ENCODE measurements at places on chromosomes 12 and 14.
A peak's percentile ranks its signal among the peaks of the same experiment; 100 is the strongest.

GRCh38 chr12:5335069-5335468, 96.8 kb upstream of the NTF3 start:
- no peak for DNase-seq

DNA sequence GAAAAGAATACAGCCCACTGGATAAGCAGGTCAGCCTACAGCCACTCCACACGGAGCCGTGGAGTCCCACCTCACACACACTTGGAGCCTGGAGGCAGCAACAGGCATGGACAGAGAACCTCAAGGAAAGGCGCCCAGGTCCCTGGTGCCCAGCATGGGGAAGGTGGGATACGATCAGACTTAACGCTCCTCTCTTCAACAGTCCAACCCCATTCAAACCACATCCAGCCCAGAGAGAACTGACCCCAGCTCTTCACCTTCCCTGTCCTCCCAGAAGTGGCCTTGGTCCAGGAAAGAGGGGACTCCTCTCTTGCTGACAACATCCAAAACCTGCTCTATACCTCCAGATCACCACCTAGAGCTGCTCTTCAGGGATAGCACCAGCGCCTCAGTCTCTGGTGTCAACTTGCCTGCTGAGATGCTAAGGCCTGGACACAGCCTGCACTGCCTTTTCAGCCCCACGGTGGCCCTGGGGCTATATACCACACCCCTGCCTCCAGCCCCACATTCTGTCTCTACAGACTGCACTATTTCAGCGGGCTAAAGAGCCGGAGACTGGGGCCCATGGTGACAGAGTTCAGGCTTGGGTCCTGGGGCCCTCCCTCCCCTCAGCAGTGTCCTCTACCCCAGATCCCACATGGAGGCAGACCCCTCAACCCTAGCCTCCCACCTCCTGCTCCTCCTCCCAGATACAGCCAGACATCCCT, 7.0 kb downstream of the ADCY6 start:
- no peak for DNase-seq

GRCh38 chr12:1935700-1936378, 17.4 kb upstream of the CACNA2D4 start:
- no peak for DNase-seq

DNA sequence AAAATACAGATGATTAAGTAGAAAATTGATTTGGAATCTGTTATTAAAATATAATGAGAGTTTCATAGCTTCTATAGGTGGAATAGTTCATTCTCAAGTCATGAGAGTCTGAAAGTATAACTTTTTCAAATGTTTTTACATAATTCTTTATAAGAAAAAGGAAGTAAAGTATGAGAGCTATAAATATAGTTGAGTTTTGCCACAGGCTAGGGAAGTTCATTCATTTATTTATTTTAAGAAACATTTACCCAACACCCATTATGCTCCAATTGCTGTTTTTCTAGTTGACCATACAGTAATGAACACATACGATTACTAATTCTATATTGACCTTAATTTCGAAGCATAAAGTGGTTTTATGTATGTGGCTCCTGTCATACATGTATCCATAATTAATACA, 24.8 kb downstream of the LRRIQ1 start:
- no peak for DNase-seq

GRCh38 chr14:104400355-104400754, 179.2 kb upstream of the C14orf180 start:
- DNase-seq = peak; percentile 24

DNA sequence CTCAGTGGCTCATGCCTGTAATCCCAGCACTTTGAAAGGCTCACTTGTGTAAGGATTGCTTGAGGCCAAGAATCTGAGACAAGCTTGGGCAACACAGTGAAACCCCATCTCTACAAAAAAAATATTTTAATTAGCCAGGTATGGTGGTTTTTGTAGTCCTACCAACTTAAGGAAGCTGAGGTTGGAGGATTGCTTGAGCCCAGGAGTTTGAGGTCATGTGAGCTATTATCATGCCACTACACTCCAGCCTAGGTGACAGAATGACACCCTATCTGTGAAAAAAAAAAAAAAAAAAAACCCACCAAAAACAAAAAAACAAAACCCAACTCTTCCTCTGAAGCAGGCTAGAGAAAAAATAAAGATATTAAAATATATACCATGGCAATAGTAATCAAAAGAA, 41.2 kb downstream of the TMEM116 start:
- no peak for DNase-seq

GRCh38 chr12:71797531-71797930, 42.0 kb upstream of the TBC1D15 start:
- DNase-seq = no peak

DNA sequence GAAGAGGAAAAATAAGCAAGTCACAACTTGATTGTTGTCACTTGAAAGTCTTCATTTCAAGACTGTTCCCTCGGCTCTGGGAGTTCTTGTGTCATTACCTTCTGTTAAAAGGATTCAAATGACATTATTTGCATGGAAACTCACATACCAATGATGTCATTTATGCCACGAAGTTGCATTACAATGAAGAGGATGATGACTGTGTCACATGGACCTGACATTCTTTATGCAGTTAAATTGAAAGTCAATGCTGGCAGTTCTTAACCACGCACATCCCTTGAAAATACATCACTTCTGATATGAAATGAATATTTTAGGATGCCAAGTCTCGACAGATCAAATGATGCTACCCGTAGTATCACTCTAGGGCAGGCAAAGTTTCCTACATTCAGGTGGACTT, 1069.5 kb downstream of the VRK1 start:
- no peak for DNase-seq

GRCh38 chr12:84056-84455, 17.5 kb downstream of the IQSEC3 start:
- no peak for DNase-seq

DNA sequence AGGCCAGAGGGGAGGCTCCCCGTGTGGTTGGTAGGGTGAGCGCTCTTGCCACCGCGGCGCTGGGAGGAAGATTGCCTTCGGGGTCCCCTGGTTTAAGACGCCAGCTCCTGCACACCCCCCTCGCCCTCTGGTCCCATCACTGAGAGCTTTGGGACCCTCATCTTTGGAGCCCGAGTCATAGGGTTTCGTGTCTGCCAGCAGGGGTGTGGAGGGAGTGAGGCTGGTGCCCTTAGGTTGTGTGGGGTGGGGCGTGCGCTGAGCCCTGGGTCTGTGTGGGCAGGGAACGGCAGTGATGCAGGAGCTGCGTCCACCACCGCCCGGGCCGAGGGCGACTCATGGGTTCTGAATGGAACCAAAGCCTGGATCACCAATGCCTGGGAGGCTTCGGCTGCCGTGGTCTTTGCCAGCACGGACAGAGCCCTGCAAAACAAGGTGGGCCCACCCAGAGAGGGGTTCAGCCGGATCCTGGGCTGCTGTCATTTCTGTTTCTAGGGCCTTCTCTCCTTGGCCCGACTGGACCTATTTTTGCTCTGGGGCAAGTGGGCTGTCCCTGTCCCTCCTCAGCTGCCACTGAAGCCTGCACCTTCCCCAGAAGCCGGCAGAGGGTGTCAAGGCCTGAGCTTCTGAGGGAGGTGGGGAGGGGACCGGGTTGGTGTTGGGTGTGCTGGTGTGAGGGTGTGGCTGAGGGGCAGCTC, 12.1 kb downstream of the ACADS start:
- no peak for DNase-seq

- DNase-seq = no peak
These were observed 62.5 kb upstream of the HIF1A start for GRCh38 chr14:61632807-61633206.

DNA sequence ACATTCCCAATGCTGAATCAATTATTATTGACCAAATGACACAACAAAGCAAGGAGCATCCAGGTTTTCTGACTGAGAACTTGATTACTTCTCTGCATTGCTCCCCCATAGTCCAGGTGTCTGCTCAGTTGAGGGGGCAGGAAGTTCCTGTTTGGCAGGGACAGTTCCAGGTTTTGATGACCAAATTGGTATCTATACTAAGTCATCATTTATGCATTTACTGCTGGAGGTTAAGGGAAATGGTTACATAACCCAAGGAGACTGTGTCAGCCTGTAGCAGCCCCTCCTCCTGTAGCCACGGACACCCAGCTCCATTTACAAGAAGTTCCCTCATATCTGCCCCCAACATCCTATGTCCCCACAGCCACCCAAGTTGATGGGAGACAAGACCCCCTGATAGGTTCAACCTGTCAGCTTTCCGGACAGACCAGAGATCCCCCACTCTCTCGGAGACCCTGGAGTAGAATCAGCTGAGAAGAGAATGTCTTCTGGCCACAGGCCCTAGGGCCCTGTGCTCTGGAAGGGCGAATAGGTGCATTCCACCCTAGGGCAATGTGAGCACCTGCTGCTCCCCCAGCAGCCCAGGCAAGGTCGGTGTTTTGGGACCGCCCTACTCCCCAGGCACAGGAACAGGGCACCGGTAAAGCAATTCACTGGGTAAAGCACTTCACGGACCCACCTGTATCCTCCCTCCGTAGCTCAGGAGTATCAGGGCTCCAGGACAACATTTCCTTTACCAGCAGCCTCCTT, 23.6 kb downstream of the IRF2BPL start:
- no peak for DNase-seq

- no peak for DNase-seq
These were observed 54.9 kb upstream of the PPP2R5C start for GRCh38 chr14:101706509-101707067.

- no peak for DNase-seq
These were observed 38.6 kb downstream of the DLK1 start for GRCh38 chr14:100765296-100765695.

- no peak for DNase-seq
These were observed 14.1 kb upstream of the NUMB start for GRCh38 chr14:73472185-73473114.

- DNase-seq = no peak
These were observed 70.3 kb downstream of the MAP1LC3B2 start for GRCh38 chr12:116629480-116629879.

DNA sequence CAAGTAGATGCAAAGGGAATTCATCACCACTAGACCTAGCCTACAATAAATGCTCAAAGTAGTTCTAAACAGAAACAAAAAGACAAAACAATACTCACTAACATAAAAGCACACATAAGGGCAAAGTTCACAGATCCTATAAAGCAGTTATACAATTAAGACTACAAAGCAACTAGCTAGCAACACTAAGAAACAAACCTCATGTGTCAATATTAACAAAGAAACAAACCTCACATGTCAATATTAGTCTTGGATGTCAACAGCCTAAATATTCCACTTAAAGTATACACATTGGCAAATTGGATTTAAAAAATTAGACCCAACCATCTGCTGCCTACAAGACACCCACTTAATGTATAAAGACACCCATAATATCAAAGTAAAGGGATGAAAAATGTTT, 152.7 kb downstream of the KCNK10 start:
- DNase-seq = no peak
